CD4-positive, alpha-beta T cell treated with Interleukin-2 at 100 ng/mL for 4 hours (primary cell): ENCODE measurements at places on chromosomes 5 and 9.

DNA sequence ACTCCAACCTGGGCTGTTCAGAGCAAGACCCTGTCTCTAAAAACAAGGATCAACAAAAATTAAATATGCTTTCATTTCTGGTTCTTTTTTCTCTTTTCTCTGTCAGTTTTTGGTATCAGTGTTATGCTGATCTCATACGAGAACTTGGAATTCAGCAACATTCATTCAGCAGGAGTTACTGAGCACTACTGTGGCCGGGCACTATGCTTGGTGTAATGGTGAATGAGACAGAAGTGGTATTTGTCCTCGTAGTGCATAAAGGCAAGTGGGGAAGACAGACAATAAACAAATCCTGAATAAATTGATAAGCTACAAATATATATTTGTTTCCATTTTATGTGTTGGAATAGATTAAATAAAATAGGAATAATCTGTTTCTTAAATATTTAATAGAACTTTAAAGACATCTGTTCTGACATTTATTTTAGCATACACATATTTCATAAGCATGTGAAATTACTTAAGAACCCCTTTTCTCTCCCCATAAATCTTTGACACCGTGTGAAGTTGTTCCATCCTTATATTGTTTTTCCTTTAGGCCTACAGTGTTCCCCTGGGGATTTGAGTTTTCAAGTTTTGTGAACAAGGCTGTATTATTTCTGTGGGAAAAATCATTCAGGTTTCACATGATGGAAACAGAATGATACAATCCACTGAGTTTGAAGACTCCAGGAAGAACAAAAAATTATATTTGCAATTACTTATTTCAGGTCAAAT, 24.6 kb downstream of the UBAP1 start:
- no peak for DNase-seq

DNA sequence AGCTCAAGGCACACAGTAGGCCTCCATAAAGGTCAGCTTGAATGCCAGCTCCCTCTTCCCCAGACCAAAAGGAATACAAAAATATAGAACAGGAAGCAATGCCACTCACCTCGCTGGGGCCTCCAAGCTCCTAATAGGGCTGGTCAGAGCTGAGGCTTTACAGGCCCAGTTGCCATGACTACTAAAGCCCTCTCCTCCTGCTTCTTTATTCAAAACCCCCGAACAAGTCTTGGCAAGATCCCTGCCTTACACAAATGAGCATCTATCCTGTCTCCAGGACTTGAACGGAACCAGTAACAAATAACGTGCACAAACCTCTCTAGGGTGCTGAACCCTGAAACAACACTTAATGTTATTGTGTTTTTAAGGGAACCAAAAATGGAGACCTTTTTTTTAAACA, 136.3 kb downstream of the SIL1 start:
- no peak for DNase-seq

DNA sequence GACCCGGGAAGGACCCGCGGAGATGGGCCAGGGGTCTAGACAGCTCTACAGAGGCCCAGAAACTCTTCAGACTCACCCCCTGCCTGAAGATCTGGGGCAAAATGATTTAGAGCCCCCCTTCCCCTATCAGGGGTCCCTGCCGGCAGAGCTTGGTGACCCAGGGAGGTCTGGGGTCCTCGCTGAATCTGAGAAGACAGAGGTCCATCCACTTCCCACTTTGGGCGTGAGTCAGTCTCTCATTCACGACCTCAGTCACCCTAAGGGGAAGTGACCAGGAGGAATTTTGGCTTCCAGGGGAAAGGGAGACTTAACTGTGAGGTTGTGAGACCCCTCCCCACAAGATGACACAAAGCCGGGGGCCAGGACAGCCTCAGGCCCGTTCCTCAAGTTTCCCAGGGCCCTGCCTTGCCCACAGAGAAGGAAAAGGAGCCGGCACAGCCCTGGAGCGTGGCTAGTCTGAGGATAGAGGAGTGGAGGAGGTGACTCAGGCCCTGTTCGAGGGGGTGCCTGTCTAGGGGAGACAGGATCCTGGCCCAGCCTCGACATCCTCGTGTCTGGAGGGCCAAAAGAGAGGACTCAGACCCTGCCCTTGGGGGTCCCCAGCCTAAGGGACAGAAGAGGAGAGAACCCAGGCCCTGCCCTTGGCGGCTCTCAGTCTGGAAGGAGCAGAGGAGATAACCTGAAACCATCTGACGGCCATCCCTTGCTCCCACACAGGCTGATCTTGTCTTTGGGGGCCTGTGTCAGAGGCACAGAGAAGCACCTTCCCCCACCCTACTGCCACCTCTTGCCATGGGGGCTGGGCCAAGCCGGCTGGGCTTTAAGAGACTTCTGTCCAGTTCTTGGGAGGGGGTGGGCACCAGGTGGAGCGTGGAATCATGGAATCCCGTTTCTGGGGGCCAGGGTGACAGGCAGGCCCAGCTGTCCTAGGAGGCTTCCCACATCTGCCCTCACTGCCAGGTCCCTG, 889 bp downstream of the PDLIM4 start:
- no peak for DNase-seq

DNA sequence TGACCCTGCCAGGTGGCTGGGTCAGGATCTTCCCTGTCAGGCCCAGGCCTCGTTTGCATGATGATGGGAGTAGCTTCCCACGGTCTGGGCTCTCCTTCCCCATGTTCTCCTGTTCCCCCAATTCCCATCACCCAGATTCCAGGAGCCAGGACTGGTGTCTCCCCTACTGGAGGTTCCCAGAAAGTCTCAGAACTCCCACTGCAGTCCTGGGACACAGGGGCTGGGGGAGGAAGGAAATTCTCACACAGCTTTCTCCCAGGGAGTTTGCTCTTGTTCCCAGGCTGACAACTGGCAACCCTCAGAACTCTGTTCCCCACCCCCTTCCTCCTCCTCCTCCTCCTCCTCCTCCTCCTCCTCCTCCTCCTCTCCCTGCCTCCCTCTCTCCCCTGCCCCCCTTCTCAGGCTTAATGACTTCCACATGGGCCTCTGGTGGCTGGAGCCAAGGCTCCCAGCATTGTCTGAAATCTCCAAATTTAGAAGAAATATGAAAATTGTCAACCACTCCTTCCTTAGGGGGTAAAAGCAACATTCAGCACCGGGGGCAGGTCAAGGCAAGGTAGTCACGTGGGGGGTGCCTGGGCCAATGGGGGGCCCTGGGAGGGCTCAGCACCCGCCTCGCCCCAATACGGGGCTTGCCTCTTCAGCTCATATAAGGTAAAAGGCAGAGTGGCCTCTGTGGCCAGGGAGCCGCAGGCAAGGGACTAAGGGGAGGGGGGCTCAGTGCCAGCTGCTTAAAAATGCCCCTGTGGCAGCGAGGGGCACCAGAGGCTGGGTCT, 27.3 kb upstream of the IL17B start:
- DNase-seq, result no peak

- no peak for DNase-seq
Measured at GRCh38 chr5:12885018-12885417, 980.8 kb upstream of the CTNND2 start.

DNA sequence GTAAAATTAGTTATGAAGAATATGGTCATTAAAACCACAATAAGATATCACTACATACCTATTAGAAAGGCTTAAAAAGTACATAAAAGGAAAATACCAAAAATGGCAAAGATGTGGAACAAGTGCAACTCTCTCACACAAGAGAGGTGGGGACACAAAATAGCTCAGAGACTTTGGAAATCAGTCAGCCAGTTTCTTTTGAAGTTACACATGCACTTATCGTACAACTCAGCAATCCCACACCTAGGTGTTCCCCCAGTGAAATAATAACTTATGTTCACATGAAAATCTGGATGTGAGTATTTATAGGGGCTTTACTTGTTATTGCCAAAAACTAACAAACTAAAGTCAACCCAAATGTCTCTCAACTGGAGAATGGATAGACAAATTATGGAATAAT, 9.8 kb upstream of the RICTOR start:
- DNase-seq, result no peak

GRCh38 chr5:67222243-67223025, 25.8 kb upstream of the CD180 start:
- DNase-seq, result no peak

DNA sequence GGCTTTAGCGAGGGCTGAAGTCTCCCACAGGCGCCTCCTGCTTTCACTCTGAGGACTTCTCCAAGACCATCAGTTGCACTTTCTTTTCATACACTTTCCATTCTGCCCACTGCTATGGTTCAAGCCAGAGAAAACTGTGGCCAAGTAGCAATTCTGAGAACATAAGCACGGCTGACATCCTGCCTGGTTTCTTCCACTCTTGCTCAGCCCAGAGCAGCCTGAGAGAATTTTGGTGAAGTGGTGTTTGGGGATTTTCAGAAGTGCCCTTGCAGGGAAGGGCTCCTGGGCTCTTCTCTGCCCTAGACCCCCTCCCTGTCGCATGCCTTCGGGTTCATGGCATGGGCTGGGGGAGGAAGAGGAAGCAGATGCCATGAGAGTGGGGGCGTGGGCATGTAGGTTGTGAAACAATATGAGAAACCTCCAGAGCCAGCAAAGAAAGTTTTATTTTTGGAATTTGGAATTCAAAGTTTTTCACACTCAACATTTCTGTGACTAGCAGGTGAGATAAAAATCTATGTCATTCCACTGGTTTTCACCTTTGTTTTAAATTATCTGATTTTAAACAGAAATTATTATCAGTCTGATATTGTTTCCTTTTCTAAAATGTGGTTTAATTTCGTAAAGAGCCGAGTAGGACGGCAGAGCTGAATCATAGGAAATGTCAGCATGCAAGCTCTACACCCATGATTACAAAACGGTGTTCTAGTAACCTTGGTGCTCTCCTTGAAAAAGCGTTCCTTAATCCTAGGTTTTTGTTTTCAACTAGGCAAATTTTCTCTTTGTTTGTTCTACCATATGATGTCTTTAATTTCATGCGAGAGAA, 27.8 kb upstream of the TNFSF8 start:
- peak; percentile 28 for DNase-seq

GRCh38 chr9:27487128-27487640, 36.9 kb upstream of the IFNK start:
- no peak for DNase-seq

DNA sequence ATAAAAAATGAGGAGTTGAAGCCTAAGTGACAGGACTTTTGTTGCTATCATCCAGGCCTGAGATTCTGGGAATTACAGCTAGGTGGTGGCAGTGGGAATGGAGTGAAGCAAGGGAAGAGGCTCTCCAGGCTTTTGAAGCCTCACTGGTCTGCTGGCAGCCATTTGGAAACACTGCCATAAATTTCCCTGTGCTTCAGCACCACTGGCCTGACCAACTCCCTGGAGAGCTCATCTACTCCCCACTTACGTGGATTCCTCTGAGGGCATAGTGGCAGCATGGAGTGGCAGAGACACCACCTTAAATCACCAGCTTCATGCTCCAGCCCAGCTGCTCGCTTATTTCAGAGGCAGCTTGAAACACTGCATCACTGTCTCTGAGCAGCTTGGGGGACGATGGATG, 518.2 kb downstream of the TLR4 start:
- DNase-seq, result no peak

DNA sequence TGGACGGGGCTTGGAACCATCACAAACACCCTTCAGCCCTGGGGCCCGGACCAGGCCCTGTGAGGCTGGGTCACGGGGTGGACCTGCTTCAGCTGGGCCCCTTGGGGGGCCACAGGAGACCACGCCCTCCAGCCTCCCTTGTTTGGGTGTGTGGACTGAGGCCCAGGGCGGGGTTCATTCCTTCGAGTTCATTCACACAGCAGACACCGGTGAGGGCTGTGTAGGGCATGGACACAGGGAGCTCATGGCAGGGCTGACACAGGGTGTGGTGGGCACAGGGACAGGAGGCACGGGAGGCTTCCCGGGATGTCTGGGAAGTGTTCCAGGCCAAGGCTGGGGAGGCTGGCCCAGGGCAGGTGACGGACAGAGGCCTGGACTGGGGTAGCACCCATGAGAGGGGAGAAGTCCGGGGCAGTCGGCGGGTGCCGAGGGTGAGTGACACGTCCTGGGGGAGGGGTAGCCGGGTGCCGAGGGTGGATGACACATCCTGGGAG, 8.9 kb downstream of the DNLZ start:
- no peak for DNase-seq

DNA sequence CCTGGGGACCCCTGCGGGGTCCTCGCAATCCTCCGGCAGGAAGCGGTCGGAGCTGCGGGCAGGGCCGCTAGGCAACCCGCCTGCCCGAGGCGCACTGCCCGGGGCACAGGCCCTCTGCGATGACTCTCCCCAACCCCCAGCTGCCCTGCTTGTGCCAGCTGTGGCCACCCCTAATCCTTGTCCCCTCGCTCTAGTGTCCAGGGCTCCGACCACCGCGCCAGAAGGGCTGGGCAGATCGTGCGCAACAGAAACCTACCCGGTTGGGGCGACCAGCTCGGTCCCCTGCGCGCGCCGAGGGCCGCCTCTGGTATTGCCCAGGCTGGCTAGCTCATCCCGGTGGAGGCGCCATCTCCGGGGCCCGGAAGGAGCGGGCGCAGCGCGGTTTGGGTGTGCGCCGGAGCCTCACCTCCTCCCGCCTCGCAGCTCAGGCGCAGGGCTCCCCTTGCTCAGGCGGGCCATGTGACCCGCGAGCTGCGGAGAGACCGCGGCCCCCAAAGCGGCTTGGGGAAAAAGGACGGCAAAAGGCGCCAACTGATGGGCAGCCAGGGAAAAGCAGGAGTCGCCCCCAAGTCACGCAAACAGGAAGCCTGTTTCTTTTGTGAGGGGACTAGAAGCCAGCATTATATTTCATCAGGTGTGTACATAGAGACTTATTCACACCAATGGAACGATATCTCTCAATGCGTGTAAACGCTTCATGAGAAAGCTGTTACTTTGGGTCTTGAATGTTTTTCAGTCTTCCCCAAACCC, 46.8 kb upstream of the RNF20 start:
- no peak for DNase-seq

DNA sequence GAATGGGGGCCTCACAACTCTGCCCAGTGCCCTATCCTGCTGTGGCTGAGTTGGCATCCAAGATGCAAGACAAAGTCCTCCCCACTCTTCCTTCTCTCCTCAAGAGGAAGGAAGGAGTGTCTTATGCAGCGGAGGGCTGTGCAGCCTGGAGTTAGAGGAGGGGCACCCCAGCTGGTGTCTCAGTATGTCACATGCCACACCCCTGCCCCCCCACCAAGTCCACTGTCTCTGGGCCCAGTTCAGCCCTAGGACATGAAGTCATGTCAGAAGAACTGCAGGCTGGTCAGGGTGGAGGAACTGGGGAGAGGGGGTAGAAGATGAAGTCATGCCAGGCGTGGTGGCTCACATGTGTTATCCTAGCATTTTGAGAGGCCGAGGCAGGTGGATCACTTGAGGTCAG, 28.0 kb upstream of the SLC28A3 start:
- DNase-seq, result no peak

DNA sequence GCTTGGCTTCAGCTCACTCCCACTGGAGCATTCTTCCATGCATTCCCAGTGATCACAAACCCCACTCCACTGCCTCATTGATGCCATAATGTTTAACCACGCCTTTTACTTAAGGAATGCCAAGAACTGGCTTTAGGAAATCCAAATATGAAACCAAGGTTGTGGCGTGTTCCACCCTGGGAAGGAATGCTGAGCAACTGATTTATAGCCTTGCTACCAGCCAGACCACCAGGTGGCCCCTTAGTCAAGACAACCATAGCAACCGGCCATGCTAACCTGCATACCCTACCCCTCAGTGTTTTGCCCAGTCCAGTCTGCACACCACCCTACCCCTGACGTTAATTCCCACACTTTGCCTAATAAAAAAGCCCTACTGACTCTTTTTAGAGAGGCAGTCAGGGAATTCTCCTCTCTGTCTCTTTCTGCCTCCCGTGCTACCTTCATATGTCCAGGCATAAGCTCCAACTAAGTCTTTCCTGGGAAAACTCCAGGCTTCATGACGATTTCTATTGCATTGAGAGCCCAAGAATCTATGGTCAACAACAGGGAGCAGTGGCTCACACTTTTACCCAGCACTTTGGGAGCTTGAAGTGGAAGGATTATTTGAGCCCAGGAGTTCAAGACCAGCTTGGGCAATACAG, 27.0 kb upstream of the PRRC2B start:
- no peak for DNase-seq

- DNase-seq, result peak; percentile 58
Measured at GRCh38 chr9:3732077-3733038, 206.6 kb upstream of the RFX3 start.
